ENCODE measurements at places on chromosomes 11 and 22.

DNA sequence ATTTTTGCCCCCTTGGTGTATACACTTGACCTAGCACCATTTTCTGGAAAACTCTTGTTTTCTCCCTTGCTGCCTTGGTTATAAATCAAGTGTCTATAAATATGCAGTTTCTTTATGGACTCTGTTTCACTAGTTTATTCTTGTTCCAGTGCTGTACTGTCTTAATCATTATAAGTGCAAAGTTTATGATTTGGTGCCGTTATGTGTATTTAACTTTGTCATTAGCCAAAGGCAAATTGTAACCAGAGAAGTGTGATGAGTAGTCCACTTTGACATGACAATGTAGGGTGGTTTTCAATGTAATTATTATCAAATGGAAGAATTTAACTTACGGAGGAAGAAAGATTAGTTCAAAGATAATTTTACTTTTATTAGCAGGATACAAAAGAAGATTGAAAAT, 40.3 kb downstream of the SPECC1L start:
- DNase-seq = no peak

- no peak for DNase-seq
Observed at GRCh38 chr11:128840137-128840536, 27.0 kb downstream of the KCNJ1 start.

- no peak for DNase-seq
Observed at GRCh38 chr11:6354651-6355485, 34.6 kb upstream of the CAVIN3 start.

DNA sequence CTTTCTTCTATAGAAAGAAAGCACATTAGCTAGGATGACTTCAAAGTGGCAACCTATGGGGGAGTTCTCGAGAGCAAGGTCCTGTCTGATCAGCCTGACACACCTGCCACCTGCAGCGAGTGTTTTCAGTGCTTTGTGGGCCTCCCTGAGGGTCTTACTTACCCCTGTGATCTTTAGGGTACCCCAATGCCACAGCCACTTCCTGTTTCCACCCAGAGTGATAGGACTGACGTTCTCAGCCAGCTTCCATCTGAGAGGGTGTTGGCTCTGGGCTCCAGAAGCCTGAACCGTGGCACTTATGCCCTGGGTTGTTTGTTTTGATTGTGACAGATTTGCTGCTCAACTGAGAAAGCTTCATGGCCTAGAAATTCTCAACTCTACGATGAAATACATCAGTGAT, 21.7 kb upstream of the ANKK1 start:
- DNase-seq = no peak

DNA sequence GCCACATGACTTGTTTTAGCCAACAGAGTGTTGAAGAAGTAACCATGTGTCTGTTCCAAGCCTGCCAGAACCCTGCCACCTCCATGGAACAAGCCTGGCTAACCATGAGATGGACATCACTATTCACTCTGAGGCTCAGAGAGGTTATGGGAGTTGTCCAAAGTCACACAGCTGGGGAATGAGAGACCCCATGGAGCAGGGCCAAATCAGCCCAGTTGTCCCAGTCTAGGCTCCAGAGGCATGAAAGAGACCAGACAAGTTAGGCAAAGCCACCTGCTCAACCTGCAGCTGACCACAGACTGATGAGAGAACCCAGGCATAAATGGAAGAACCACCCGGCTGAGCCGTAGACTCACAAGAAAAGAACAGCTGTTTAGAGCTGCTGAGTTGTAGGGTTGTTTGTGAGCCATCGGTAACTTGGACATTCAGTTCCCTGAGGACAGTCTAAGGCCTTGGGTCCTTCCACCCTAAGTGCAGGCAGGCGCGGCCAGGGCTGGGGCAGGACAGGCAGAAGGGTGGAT, 74.7 kb upstream of the PHF21B start:
- DNase-seq = no peak
